Urinary bladder (tissue), 4 donors: ENCODE measurements at places on chromosomes 2 and 18.

DNA sequence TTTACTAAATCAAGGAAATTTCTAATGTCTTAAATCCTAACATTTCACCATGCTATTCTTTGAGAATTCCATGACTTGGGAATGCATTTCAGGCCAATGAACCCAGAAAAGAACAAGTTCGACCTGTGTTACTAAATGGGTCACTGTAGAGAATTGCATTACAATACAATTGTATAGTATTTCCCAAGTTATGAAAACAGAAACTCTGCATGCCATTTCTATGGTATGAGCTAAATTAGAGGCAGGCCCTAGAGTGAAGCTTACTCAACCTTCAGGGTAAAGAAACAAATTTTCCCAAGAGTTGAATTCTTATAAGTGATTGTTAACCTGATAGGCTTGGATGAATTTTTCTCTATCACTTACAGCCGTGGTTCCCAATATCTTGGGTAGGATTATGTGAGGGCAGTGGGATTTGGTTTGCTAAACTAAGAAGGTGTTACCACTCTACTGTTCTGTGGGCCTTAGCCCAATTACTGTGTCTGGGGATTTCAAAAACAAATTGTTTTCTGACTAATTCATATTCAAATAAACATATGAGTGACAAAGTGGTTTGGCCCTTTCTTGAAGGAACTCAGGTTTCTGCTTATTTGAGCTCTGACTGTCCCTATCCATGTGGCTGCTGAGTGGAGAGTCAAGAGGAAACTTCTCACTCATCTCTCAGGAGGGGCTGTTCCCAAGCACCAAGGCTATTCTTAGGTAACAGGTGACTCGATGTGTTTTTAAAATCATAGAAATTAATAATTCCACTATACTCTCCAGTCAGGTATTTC lies 11.2 kb upstream of the SERPINB7 start:
- DNase-seq: no peak

DNA sequence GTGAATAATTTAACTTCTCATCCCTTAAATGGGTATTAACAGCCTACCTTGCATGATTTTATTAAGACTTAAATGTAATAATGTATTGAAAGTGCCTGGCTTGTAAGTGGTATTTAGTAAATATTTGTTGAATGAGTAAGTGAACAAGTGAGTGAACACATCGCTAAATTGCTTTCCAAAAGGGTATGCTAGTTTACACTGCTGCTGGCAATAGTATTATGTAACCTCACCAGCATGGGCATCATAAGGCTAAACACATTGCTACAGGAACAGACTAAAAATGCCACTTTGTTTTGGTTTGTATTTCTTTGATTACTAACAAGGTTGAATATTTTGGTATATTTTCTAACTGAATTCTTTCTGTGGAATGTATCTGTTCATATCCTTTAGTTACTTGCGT lies 9.8 kb downstream of the WDR43 start:
- no peak for DNase-seq

DNA sequence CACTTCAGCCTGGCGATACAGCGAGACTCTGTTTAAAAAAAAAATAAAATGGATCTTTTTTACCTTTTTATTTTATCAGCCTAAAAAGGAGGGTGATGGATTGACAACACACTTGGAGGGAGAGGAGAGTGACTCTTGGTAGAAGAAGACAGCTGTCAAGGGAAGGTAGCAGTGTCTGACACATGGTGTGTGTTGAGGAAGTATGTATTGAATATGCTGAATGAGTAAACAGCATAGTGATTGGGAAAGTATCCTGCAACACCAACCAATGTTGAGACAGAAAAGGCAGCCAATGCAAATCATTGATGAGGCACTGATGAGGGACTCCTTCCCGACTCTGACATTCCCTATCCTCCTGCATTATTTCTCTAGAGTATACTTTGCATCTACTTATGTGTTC lies 306.4 kb downstream of the LPIN1 start:
- DNase-seq: no peak

GRCh38 chr2:8229546-8229986 lies 452.3 kb upstream of the ID2 start:
- no peak for DNase-seq

- DNase-seq: no peak
Observed at GRCh38 chr18:69659142-69659651, 258.5 kb downstream of the DOK6 start.

- no peak for DNase-seq
Observed at GRCh38 chr2:241018051-241018891, 19.9 kb downstream of the SNED1 start.

GRCh38 chr2:16139663-16140615 lies 199.6 kb downstream of the MYCN start:
- DNase-seq: no peak

DNA sequence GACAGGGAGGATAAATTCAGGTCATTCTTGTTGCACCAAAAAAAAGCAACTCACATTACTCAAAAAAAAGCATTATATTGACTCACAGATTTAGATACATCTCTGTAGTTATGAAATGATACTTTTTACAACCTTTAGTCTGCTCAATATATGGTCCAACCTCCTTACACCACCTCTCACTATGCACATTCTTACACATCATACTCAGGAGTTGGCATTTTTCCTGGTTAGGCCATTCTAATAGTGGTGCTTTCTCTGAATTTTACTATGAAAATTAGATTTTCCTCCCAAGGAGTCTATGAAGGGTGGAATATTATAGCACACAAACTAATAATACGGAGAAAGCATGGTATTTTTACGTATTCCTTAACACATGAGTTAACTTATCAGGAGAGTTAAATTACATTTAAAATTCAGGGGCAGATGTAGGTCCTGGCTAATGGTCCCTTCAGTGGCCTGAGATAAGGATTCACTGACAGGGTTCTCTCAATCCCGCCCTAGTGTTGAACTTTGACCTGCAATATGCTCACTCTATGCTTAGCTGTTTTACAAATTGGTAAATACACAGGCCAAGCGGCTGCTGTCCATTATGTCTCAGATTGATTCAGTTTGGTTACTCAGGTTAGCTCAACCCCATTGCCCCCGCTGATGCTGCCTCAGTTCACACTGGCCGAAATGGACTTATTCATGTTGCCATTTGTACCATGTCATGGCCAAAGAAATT lies 153.6 kb downstream of the NCKAP5 start:
- DNase-seq: no peak

DNA sequence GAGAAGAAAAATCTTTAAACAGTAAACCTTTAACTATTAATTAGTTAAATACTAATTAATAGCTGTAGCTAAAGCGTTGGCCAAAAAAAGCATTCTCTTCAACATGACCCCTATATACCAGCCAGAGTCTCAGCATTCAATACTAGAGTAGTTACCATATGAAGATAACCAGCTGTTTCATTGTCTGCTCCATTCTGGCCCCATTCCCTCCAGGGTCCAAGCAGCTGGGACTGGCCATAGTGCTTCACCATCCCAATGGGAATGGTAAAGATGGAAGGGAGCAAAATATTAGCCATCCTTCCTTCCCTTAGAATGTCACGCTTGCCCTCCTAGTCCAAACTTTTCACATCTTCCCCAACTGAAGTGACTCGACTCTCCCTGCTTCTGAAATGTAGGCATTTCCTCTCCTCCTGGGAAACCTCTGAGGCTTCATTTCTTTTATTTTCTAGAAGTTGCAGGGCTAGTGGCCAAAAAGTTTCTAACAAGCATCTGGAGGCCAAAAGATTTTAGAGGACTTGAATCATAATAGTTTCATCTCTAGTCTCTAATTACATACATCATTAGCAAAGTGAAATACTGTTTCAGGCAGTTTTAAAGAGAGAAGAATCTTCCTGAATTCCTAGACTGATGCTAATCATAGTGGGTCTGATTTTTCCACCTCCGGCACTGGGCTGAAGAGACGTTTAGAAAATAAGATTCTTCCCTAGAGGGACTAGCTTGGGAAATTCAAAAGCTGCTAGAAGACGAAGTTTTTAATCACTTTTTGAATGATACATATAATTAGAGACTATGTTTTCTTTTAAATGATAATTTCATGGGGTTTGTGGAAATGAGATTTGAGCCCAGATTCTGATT lies 52.7 kb downstream of the CCDC68 start:
- no peak for DNase-seq

DNA sequence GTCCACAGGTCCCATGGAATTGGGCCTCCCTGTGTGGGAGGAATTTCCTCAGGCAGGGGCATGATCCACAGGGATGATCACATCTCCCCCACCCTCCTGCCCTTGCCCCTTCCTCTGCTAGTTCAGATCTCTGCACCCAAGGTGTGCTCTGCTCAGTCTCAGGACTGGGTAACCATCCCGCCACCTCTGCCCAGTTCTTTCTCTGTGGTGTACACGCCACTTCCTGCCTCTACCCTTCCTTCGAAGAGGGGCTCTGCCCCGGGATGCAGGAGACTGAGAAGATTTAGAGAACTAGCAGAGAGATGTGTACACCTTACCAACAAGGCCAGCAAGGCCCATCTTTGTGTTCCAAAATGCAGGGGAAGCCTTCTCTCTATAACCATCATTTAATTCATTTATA lies 160.4 kb downstream of the CELF4 start:
- no peak for DNase-seq

- peak; percentile 13 for DNase-seq
Observed at GRCh38 chr2:79887747-79888374, 375.0 kb downstream of the CTNNA2 start.

DNA sequence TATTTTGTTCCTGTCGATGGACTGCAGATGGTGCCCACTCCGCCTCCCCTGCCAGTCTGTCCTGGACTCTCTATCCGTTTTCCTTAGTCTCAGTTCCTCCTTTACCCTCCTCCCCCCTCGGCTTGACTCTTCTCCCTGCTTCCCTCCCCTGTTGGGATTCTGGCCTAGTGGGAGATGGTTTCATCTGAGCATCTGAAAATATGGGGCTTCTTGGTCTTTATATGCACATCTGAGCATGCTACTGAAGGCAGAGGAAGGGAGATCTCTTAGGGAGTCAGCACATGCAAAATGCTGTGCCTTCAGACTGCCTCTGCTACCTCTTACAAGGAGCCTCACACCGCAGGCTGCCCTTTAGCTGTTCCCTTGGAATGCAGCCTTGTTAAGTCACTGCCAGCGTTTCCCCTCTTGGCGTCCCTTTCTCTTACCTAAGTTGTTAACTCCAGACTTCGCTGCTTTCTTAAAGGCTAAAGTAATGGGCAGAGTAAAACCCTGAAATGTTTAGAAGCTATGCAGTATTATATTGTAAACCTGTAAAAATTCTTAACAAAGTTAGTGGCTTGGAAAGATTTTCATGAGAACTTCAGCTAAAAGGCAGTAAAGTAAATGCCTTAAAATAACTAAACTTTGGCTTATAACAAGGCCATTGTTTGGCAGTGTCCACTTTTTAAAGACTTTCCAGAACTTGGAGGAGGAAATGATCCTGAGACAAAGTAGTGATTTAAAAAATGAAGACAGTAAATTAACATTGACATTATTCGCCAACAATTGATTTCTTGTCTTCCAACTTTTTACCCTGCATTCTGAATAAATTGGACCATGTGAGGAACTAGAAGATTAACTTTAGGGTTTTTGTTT lies 49.8 kb downstream of the LDLRAD4 start:
- DNase-seq: peak; percentile 66

GRCh38 chr2:6866982-6867381 lies 1.3 kb upstream of the CMPK2 start:
- DNase-seq: no peak

GRCh38 chr2:128408349-128409305 lies 90.0 kb upstream of the HS6ST1 start:
- DNase-seq: no peak

- DNase-seq: no peak
Observed at GRCh38 chr2:72515696-72516095, 310.1 kb downstream of the EXOC6B start.

GRCh38 chr18:76699923-76700322 lies 122.4 kb upstream of the ZNF236 start:
- no peak for DNase-seq

- no peak for DNase-seq
Observed at GRCh38 chr2:19187323-19188020, 171.0 kb downstream of the OSR1 start.

- no peak for DNase-seq
Observed at GRCh38 chr2:186913870-186914269, 64.9 kb upstream of the ZSWIM2 start.

DNA sequence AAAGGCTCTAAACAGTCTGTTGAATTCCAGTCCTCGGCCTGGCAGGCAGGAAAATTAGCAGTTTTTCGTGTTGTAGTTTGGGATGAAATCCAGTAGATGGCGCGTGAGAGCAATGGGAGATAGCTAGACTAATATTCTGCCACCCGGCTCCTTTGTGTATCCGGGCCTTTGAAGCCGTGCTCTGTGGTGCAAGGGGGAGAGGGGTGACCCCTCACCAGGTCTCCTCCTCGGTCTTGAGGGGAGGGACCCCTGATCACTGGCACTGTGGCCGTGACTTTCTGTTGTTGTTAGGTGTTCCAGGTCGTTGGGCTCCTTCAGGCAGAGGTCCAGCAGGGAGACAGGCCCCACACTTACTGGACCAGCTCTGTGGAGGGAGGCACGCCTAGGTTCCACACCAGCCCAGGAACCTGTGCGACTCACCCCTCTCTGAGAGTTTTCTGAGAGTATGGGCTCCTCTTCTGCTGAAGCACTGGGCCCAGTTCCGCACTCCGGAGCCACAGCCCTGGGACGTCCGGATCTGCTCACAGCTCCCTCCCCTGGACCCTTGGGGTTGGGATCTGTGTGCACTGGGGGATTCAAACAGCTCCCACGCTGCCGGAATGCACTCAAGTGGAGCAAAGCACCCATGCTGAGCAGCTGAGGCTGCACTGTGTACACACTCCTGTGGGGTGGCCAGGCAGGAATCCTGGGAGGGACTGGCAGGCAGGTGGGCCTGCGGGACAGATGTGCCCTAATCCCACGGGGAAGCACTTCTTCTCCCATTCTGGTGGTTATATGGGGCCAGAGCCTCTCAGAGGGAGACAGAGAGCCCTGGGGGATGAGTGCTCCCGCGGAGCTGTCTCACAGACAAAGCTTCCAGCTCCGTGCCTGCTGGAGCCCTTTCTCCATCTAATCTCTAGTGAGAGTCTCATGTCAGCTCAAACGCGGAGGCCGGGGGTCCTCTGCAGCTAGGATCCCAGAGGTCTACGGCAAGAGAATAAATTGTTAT lies 8.8 kb downstream of the GKN2 start:
- DNase-seq: peak; percentile 59

GRCh38 chr18:2424420-2424819 lies 146.9 kb downstream of the METTL4 start:
- DNase-seq: no peak
